Inflammatory macrophage treated with lipopolysaccharide for 1 hour (primary cell): ENCODE measurements at places on chromosomes 3 and 15.

DNA sequence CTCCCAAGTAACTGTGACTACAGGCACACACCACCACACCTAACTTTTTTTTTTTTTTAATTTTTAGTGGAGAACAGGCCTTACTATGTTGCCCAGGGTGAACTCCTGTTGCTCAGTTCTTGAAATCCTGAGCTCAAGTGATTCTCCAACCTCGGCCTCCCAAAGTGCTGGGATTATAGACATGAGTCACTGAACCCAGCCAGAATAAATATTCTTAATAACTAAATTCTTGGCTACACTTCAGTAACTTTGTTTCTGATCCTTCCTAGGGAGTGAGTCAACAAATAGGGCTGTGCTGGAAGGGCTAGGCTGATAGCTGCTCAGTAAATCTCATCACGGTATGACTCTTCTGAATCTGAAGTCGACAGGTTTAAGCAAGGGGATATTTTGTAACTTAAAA is 56.6 kb downstream of the P3H2 start:
- DNase-seq = no peak

DNA sequence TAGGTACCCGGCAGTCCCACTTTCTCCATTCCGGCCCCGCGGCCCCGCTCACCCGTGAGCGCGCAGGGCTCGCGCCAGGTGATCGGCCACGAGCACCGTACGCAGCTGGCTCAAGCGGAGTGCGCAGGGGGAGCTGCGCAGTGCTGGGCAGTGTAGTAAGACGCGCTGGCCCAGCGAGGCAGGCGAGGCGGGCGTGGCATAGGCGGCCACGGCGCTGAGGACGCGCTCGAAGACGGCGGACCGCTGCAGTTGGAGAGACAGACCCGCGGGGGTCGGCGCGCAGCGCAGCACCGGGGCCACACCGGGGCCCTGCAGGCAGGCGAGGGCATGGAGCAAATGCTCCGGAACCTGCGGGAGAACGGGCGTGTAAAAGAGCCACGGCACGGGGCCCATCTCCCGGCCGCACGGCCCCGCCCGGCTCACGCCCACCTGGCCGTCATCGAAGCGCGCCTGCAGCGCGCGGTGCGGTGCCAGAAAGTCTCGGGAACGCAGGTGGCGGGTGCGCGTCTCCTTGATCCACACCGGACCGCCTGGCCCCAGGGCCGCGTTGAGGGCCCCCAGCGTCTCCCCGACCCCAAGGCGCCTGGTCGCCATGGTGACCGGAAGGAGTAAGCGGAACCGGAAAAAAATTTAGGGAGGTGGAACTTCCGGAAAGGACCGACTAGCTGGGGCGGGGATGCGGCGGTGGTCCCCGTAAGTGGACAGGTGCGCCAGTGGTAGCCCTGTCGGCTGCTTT is at the start of gene DALRD3:
Gene DALRD3, minus strand, starts transcription at position 610 of the 736 bp plus-strand sequence. Its CDS starts 16 bp downstream, at position 594.
- peak; percentile 40 for DNase-seq

DNA sequence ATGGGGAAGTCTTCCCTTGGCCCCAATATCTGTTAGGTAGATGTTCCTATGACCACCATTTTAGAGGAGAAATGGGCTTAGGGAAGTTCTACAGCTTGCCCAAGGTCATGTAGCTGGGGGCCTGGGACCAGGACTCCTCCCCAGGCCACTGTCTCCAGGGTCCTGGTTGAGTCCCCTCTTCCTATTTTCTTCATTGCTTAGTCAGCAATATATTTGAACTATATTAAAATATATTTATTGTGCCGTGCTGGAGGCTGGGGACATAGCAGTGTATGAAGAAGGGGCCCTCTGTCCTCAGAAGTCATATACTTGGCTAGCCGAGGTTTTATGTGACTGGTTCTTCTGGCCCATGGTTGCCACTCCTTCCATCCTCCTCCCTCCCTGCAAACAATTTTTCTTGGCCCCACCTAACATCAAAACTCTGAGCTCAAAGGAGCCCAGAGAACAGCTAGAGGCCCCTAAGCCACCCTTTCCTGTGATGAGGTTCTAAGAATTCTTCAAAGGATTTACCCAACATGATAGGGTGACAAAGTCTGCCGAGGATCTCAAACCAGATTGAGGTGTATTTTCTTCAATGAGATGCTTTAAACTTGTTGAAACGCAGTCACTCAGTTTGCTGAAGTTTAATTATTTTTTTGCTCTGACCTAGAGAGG is 121.2 kb upstream of the RASGRP1 start:
- DNase-seq = no peak

GRCh38 chr3:186021673-186022362 is 84.0 kb upstream of the TRA2B start:
- DNase-seq = no peak

- DNase-seq = no peak
Measured at GRCh38 chr3:27721717-27722564, at the start of gene EOMES. TSS of gene EOMES (minus strand) at chr3:27722323. CDS start at chr3:27722294, 29 bp downstream.

- DNase-seq = no peak
Measured at GRCh38 chr3:29612536-29612935, 331.7 kb downstream of the RBMS3 start.
